ENCODE measurements at places on chromosomes 12 and 14.

DNA sequence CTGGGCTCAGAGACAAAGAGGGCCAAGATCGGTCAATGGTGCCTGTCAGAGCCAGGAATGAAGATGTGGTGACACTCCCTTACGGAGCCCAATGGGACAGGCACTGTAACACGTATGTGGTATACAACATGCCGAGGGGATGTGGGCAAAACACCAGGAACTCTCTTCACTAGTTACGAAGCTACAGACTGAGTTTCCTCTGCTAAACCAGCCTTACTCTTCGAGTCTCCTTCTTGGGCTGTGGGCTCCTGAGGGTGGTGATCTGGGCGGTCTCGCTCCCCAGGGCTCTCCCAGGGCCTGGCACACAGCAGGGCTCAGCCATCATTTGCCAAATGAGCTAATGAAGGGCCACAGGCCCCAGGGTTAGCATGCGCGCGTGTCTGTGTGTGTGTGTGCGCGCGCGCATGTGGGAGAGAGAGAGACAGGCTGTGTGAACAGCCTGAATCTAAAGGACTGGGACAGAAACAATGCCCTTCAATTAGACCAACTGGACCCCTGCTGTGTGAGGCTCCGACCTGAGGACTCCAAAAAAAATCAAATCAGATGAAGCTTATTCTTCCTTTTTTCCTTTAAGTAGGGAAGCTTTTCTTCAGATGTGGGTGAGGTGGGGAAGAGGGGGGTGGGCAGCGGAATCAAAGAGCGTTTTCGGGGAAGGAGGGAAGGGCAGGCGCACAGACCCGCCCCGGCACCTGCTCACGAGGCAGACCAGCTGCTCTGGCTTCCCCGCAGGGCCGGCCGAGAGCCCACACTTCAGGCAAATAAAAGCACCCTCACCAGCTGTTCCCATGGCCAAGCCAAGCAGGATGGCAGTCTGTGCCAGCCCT is 42.5 kb downstream of the CCDC88C start:
- peak; percentile 58 for DNase-seq

DNA sequence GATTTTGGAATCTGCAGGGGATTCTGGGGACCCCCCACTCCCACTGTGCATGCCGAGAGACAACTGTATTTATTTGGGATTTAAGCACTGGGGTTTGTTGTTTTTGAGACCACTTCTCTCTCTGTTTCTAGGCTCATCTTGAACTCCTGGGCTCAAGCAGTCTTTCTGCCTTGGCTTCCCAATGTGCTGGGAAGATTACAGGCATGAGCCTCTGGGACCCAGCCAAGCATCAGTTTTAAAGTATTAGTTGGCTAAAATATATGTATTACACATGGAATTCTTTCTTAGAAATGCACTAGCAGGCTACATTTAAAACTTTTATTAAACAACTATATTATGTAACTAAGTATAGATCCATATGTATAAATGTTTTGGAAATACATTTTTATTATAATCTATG is 78.3 kb downstream of the AEBP2 start:
- DNase-seq: no peak

DNA sequence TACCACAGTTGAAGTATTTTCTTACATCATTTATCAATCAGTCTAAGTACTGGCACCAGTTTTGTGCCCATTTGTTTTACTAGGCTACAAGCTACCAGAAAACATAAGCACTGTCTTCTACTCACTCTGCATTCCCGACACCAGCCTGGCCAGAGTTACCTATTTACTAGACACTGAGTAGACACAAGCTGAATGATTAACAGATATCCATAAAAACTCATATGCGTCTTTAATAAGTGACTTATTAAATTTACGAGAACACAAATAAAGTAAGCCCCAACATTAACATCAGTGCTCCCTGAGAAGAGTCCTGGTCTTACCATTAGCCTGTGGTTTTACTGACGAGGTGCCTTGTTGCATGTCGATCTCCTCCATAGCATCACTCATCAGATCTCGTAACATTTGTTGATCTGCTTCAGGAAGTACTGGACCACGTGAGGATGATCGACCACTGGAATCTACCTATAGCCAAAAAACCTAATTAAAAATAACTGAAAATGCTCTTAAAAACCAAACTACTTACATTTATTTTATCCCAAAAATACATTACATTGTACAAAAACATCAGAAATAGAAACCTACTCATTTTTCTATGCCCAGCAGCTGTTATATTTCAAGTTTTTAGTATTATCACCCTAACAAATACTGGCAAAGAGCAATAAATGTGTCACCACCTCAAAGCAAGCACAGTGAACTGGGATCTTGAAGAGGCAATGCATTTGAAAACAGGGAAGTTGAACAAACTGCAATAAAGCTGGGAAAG is 53.3 kb downstream of the BDKRB1 start:
- no peak for DNase-seq

- DNase-seq: no peak
These were observed 102.7 kb downstream of the UNC79 start for GRCh38 chr14:93533437-93533836.

DNA sequence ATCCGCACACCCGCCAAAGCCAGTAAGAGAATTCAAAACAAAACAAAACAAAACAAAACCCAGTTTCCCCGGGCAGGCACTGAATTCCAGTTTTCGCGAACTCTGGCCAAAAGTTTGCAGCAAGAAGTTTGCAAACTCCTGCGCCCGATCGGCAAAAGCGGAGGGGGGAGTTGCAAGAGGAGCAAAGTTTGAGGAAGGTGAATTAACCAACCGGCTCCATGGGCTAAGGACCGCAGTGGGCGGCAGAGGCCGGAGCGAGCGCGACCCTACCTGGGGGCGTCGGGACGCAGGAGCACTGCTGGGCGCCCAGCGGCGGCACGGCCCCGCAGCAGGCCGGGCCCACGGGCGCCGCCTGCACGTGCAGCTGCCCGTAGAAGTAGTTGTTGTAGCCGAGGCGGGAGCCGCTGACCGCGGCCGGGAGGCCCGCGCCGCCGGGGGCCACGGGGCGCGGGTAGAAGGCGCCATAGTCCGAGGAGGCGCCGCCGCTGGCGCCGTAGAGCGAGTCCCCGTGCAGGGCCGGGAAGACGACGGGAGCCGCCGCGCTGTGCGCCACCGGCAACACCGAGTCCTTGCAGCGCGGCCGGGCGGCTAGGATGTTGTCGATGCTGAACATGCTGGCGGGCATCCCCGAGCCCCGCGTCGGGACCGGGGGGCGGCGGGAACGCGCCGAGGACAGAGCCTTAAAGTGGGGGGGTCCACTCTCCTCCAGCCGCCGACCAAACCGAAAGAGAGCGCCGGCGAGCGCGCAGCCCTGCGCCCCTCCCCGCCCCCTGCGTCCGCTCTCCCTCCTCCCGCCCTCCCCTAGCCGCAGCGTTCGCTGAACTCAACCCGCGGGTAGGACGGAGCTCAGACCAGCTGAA is at the start of gene GSC:
TSS of gene GSC (minus strand) at position 723 of the 860 bp plus-strand sequence. CDS start at position 625, 98 bp downstream.
- no peak for DNase-seq

- DNase-seq: no peak
These were observed 72.2 kb downstream of the BHLHE41 start for GRCh38 chr12:26052652-26053051.

DNA sequence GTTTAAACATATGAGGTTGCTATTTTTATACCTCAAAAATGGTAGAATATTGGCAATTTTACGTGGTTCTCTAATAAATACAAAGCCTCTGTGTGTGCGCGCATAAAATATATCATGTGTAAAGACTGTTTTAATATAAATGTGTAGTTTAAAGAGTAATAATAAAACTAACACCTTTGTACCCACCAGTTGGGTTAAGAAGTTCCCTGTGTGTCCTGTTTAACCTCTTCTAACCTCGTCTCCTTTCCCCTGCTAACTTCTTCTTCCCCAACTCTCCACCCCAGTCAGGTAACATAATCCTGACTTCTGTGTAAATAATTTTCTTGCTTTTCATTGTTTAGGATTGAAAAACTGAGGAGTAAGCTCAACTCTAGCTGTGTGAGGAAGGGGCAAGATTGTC is 47.6 kb upstream of the PSMA6 start:
- no peak for DNase-seq

GRCh38 chr14:23559010-23559925 is 3.2 kb downstream of the THTPA start:
- DNase-seq: peak; percentile 65

DNA sequence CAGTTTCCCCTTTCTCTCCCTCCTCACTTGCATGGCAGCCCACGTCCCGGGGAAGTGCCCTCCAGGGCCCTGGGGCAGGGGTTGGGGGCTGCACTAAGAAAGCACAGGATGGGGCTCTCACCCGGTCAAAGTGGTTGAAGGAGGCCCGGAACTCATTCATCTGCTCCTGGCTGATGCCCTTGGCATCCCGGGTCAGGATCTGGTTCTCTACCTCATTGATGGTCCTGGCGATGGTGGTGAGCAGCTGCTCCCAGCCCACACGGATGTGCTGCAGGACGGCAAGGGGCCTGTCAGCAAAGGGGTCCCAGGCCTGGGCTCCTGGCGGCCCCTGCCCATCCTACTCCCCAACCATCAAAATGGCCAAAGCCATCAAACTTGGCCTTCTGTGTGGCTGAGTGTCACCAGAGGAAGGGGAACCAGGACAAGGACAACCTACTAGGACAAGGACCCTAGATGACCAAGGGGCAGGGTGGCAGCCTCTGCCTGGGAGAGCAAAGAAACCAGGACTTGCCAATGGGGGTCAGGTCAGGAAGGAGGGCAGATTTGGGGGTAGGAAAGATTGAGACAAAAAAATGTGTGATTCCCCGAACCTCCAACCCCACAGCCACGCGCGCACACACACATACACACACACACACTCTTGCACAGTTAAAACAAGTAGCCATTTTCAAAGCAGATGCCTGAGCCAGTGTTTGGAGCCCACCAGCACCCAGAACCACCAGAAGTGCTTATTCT is 87.1 kb upstream of the ZFP36L1 start:
- DNase-seq: no peak

GRCh38 chr14:61268812-61269211 is 12.3 kb downstream of the TMEM30B start:
- DNase-seq: no peak

GRCh38 chr14:29529418-29529817 is 398.2 kb downstream of the PRKD1 start:
- DNase-seq: no peak

DNA sequence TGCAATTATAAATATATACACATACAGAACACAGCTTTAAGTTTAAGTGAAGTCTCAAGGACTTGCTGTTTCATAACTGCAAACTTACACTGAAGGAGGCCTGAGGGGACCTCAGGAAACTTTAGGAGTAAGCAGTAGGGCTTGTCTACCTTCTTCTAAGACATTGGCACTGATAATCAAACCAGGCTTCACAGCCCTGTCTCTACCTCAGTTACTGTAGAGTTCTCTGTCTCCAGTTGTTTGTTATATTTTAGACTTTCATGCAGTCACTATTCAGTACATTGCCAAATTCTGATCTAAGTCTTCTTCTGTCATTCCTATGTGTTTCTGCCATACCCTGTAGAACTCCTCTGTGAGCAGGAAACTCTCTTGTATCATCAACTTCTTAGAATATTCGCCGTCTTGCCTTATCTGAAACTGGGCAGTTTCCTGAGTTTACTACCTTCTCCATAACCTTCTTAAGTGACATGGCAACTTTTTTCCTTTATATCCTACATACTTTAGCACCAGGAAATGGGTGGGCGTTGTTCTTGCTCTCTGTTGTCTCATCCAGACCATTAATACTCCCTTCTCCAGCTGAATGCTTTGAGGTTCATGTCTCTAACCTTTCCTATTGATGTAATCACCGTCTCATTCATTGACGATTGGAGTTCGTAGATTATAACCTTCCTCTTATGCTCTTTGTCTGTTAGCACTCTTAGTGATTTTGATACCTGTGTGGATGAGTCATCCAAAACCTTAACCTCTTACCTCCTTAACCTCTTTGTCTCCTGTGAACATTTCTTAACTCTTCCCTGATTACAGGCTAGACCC is 11.4 kb downstream of the APAF1 start:
- no peak for DNase-seq

DNA sequence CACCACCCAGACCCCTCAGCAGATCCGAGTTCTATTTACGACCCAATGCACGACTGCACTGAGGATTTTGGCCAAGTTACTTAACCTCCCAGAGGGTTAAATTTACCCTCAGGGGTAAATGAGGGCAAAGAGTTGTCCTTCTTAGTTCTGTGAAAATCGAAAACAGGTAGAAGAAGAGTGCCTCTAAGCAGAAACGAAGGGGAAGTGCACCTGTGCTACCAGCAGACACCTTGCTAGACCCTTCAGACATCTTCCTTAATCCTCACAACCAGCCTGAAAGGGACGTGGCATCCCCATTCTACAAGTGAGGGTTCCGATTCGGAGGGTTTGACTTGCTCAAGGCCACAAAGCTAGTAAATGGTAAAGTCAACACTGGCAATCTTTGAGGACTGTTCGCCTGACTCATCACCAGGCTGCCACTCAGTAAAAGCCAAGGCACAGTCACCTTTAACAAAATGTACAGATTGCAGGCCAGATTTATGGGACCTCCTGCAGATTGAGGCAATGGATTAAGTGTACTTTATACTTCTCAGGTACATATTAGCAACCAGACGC is 1.6 kb downstream of the GSG1 start:
- no peak for DNase-seq

DNA sequence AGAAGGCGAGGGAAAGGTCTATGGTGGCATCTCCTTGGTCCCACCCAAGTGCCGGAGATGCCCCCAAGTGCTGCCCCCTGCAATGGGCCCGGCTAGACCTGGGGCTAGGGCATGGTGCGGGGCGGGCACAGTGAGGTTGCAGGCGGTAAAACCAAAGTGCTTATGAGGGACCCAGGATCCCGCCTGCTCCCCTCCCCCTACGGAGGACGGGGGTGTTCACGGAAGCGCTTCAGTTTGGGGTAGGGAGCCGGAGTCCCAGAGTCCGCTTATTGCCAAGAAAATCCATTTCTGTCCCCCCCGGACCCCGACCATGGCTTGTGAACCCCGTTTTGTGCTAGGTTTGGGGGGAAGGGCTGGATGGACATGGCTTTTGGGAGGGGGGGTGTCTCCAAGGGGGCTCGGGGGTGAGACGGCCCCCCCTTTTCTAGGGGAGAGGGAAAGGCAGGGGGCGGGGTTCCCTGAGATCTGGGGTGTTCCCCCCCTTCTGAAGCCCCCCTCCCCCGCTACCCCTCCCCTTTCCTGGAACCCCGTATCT is 5.4 kb upstream of the GPR84 start:
- DNase-seq: no peak

GRCh38 chr12:5176036-5176435 is 132.4 kb downstream of the KCNA5 start:
- DNase-seq: no peak

- no peak for DNase-seq
These were observed 152.2 kb upstream of the DIO3 start for GRCh38 chr14:101409006-101409543.

- no peak for DNase-seq
These were observed 908 bp upstream of the WIF1 start for GRCh38 chr12:65121956-65122469.

- peak; percentile 54 for DNase-seq
These were observed 1.7 kb downstream of the WNT1 start for GRCh38 chr12:48979602-48980388.

DNA sequence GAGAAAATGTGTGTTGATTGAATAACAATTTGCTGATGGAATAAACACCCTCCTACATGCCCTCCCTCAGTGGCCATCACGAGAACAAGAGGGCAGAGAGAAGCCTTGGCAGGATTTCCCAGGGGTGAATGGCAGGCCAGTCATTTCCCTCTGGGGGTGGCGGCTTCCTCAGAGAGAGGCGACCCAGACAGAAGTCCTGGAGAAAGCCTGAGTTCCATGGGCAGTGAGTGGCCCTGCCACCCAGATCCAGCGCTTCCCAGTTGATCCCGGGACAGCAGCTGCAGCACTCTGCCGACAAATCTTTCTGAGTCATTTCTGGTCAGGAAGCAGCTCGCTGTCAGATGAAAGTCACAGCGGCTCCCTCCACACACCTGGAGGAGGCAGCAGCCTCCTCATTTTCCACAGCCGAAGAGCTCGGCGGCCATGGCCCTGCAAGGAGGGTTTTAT is 123.0 kb downstream of the SCARB1 start:
- no peak for DNase-seq

All from CD4-positive, alpha-beta memory T cell (primary cell).